ENCODE measurements at places on chromosomes 1 and 21. TPM values are rescaled to one million over a fixed set of nuclear protein-coding genes. Genes with fewer than 3 reads are reported as not detected.
A peak's percentile ranks its signal among the peaks of the same experiment; 100 is the strongest.

DNA sequence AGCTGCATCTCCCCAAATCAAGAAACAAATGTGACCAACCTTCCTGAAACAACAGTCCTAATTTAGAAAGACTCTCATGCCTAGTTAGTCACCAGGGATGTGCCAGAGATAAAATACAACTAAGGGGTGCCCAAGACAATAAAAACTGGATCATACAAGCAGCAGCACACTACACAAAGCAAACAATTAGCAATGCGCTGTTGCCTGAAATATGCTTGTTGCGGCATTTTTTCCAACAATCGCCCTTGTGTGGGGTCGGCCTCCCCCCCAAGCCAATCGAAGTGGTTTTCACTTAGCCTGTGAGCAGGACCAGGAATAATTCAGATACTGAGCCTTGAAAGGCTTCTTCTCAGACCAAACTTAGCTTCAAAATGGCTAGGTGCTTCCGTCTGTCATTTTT, 1.4 kb upstream of the STMN1 start:
- no peak for DNase-seq

DNA sequence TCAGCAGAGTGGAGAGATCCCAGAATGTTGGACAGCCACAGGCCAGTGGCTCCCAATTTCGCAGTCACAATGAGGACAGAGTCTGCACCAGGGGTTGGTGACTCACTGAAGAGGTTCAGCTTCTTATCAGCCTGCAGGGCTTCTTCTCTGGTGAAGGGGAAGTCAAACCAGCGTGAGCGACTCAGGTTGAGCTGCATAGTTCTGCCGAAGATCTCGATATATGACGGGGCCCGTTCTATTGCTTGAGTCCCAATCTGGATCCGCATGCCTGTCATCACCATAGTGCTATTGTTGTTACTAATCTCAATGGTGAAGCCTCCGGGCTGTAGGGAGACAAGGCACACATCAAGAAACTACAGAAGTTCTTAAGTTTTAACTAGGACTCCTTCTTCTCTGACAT, 58.5 kb downstream of the UBR4 start:
- no peak for DNase-seq

- no peak for DNase-seq
Measured at GRCh38 chr21:44636209-44637017, 743 bp upstream of the KRTAP10-10 start.

GRCh38 chr1:200316148-200316803, 93.6 kb downstream of the ZNF281 start:
- DNase-seq, result no peak

- no peak for DNase-seq
Measured at GRCh38 chr1:180135535-180135934, 19.1 kb upstream of the QSOX1 start.

DNA sequence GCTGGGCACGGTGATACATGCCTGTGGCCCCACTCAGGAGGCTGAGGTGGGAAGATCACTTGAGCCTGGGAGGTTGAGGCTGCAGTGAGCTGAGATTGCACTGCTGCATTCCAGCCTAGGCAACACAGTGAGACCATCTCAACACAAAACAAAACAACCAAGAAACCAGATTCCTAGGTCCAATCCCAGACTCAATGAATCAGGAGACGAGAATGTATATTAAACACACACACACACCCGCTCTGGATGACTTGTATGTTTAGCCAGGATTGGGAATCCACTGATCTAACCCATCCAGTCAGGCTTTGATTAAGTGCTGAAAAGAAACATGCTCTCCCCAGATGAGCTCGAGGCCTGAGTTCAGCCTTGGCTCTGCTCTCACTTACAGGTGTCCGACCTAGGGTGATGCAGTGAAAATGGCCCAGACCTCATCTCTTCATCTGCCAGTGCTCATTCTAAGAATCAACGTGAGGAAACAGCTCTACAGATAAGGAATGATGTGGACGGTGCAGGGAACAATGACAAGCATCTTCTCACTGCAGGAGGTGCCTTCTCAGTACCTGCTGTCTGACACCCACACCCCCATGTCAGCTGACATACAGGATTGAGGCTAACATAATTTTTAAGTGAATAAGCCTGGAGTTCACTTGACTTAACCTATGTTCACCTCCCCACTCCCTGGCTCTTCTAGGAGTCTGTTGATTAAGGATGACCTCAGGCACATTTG, 15.3 kb upstream of the SRSF4 start:
- DNase-seq, result no peak

DNA sequence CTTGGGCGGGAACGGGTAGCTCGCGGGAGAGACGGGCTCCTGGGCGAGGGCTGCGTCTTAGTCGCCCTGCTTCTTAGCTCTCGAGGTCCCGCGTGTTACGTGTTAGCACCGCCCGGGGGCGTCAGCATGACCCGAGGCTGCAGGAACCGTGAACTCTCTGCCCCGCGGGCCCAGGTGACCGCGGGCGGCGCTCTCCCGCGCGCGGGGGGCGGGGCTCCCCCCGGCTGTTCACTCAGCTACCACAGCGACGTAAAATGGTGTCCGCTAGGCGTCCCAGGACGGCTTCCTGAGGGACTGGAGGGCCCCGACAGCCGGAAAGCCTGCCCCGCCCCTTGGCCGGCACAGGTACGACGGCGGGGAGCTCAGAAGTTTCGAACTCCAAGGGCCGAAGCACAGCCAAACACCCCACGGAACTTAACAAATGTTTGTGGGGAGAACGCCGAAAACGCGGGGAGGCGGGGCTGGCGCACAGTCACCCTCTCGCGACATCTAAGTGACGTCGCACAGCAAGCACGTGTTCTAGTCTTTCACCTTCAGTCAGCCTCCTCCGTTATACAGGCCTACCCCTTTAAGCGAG, 780 bp upstream of the RBM15 start:
- DNase-seq, result peak; percentile 96

DNA sequence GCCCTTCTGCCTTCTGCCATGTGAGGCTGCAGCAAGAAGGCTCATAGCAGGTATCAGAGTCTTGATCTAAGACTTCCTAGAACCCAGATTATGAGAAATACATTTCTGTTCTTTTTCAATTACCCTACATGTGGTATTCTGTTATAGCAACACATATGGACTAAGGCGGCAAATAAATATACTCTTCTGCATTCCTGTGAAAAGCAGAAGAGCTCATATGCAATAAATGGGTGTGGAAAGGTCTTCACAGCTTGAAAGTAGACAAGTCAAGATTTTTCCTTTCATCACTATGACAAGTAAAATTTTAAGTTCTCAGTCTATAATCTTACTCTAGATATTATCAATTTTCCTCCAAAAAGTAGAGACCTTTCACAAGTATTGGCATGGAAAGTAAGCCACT, 36.6 kb downstream of the TNFSF18 start:
- DNase-seq, result no peak

The TRIM58 gene
- 22.8 TPM for total RNA-seq

The ESRRG gene
- total RNA-seq, result 13.4 TPM

The CROCC gene
- 33.1 TPM for total RNA-seq

The OR2L13 gene
- not detected for total RNA-seq

The PRR9 gene
- total RNA-seq, result not detected

The NECTIN4 gene
- total RNA-seq, result not detected

Measured in thyroid gland (tissue), 4 donors.